ENCODE measurements at places on chromosomes 4 and X.

DNA sequence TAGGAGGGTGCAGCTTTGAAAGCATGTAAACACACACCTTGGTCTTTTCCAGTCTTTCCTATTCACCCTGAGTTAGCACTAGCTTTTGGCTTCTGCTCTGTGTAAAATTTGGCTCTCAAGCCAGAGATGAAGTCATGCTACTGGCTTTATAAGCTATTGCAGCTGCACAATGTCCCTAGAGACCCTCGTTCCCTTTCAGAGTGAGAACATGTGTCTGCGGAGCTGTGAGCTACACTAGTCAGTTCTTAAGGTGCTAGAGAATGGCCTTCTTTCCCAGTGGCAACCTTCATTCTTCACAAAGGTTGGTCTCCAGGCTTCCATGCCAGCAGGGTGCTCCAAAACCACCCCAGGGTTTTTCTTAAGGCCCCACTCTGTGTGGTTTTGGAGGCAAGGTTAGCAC lies 199.1 kb downstream of the SPATA18 start:
- no peak for DNase-seq

DNA sequence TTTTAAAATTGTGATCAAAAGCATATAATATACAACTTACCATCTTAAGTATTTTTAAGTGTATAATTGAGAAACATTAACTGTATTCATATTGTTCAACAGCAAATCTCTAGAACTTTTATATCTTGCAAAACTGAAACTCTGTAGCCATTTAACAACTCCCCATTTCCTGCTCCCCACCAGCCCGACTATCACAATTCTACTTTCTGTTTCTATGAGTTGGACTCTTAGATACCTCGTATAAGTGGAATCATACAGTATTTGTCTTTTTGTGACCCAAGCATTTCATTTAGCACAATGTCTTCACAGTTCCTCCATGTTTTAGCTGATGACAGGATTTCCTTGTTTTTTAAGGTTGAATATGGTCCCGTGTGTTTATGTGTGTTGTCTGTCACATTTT lies 106.0 kb downstream of the LRBA start:
- no peak for DNase-seq

DNA sequence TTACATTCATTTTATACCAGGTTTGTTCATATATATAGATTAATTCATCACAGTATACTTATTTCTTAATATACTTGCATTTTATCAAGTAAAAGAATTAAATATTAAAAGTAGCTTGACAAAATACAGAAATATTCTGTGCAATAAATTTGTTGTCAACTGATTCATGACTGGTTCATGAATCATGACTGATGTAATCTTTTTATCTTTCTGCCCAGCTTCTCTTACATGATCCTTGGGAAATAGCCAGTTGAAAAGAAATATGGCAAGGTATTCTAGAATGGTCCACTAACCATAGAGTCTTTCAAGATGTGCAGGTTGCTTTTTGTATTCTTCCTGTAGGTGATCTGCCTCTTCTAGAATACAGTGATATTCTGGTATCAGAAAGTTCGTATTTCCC lies 4.2 kb upstream of the CCNA2 start:
- DNase-seq: no peak

- DNase-seq: no peak
Observed at GRCh38 chr4:79235095-79235494, 90.8 kb downstream of the NAA11 start.

GRCh38 chr4:166839615-166840251 lies 394.6 kb downstream of the SPOCK3 start:
- no peak for DNase-seq

- no peak for DNase-seq
Observed at GRCh38 chr4:159946983-159947615, 844.2 kb downstream of the RAPGEF2 start.

GRCh38 chr4:56626963-56627362 lies 54.1 kb downstream of the HOPX start:
- DNase-seq: no peak

- no peak for DNase-seq
Observed at GRCh38 chr4:4358093-4358854, 28.6 kb upstream of the NSG1 start.

GRCh38 chr4:124318292-124318691 lies 394.2 kb downstream of the ANKRD50 start:
- no peak for DNase-seq

GRCh38 chr4:177099211-177099610 lies 210.5 kb upstream of the NEIL3 start:
- DNase-seq: no peak

- peak; percentile 26 for DNase-seq
Observed at GRCh38 chrX:53321230-53321942, 40.0 kb upstream of the IQSEC2 start.

GRCh38 chrX:39336671-39337311 lies 535.5 kb downstream of the MID1IP1 start:
- no peak for DNase-seq

- DNase-seq: no peak
Observed at GRCh38 chr4:164251257-164251656, 502.7 kb upstream of the SMIM31 start.

DNA sequence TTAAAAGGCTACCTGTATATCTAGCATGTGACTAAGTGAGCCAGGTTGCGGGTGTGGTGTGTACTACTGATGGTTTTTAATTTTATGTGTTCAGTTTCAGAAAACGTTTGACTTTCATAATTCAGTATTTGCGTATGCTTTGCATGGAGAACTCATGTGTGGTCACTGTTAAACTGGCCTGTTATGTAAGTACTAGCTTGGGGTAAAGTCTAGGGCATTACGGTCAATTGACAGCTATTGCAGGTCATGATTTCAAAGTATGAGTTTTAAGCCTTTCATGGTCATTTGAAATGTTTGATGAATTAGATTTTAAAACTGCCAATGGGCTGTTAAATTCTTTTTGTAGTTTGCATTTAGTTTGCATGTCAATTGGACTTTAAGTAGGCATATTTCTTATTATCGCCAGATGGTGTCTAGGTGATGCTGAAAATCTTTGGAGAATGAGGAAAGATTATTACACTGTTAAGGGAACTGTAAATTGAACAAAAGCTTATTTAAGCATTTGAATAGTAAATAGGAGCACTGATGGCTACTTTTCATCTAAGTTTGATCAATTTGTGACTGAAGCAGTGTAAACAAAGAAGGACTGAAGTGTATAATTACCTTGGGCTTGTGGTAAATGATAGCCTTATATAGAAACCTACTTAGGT lies 563.4 kb downstream of the DACH2 start:
- DNase-seq: no peak

DNA sequence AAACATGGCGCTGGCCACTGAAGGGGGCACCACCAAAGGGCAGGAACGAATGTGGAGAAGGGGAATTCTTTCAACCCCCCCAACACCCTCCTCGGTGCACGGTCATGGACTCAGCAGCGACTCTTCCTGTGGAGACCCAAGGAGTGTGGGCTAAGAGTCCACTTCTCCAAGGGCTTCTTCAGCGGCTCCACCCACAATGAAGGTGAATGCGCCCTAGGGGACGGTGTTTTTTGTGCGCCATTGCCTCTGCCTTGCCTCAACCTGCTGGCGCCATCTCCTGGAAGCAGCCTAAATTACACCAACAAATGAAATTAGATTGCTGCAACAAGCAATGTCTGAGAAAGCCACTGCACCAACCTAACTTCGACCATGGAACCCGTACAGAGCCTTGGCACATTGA lies 169.2 kb upstream of the MAGEB18 start:
- no peak for DNase-seq

- no peak for DNase-seq
Observed at GRCh38 chr4:1519787-1520661, 113.8 kb upstream of the NKX1-1 start.

- DNase-seq: no peak
Observed at GRCh38 chr4:36467670-36468069, 186.3 kb downstream of the DTHD1 start.

- no peak for DNase-seq
Observed at GRCh38 chr4:138311771-138312535, 69.8 kb upstream of the SLC7A11 start.

GRCh38 chrX:47179221-47179927 lies 14.3 kb upstream of the UBA1 start:
- no peak for DNase-seq

DNA sequence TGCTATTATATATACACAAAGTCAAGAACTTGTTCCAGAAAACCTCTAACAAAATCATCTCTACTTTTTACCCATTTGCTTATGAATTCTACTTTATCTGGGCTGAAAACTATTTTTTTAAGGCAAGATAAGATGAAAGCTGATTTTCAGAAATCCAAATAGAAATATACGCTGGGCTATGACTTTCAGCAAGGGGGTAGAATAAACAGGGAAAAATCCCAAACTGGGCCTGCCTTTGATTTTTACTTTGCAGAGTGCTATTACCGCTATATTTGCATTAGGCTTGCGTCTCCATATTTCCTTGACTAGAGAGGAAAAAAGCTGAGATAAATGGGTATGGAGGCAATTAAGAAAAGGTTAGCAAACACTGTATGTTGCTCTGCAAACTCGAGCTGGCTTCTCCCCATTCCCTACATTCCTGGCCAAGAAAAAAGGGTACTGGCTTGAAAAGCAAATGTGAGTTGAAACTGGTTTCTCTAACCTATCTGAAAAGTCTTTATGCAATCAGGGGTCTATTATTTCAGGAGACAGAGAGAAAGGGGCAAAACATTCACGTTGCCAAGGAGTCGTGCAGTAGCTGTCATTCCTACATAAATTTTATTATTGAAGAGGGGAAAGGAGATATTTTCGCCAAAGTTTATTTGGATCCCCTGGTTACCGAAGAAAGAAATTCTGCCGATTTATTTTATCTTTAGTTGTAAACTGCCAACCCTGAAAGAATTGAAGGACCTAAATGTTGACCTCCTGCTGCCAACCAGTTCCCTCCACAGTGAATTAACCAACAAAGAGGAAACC lies 2.2 kb downstream of the TMEM47 start:
- DNase-seq: no peak

DNA sequence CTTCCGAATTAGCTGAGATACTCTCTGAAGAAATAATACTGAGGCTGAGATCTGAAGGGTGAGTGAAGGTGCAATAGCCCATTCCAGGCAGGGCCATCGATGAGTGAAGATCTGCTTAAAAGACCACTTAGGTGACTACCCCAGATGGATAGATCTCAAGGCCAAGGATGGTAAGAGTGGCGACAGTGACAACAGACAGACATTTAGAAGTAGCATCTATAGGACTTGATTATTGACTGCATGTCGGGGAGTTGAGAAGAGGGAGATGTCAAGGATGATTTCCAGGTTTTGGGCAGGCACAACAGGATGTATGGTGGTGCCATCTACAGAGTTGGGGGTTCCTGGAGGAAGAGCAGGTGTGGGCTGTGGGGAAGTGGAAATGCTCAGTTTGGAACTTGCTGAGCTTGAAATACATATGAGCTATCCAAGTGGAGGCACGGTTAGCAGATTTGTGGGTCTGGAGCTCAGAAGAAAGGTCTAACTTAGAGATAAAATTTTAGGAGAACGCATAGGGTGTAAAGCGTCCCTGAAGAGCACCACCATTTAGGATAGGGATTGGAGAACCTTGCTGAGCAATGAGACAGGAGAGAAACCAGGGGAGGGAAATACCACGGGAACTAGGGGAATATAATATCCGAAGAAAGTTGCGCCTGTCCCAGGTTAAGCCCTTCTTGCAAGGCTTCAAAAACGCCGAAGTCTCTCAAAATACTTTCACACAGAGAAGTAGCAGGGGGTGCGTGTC lies 688 bp downstream of the UFSP2 start:
- peak; percentile 21 for DNase-seq

GRCh38 chr4:94570558-94570957 lies 118.8 kb downstream of the PDLIM5 start:
- DNase-seq: no peak

DNA sequence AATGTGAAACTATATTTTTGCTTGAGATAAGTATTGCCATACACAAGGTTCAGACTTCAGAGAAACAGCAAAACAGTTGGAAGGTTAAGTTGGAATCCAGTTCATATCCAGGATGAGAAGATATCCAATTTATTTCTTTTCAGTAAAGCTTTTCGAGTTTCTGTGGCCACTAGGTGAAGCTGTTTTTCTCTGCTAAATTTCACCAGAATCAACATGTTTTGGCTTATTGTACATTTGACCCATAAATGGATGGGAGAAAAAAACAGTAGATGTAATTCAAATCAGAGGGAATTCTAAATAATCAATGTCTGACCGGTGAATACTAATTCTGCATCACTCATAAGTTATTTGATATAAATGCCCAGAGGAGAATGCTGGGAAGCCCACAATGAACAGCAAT lies 9.1 kb upstream of the METTL14 start:
- DNase-seq: no peak

DNA sequence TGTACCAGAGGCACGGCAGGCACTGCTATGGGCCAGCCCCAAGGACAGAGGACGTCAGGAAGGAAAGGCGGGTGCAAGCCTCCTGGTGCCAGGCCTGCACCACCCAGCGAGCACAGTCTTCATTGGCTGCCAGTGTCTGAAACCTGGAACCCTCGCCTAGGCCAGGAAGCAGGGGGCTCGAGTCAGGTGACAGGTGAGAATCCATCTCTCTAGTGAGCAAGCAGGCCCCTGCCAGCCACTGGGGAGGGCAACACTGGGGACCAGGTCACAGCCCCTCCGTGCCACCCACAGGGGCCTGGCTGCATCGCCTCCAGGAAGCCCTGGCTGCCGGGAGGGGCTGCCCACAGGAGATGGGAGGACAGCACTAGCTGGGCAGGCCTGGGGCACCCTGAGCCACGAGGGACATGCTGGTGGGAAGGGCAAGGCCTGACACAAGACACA lies 6.9 kb upstream of the HAUS3 start:
- DNase-seq: no peak

DNA sequence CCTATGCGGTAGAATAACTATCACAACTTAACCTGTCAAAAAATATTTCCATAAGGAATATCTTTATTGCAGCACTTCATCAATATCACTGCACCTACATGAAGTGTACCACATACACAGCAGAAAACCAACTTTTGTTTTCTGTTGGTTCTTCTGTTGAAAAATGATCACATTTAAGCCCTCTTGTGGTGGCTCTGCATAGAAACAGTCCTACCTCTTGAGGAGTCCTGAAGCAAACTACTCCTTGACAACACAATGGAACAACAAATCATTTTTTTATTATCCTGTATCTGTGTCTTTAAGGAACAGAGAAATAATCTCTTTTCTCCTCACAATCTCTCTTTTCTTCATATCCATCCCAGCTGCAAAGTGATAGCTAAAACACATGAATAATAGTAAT lies 39.8 kb upstream of the ATOH1 start:
- DNase-seq: no peak

GRCh38 chr4:33841120-33841519 lies 2403.2 kb downstream of the ARAP2 start:
- no peak for DNase-seq

- no peak for DNase-seq
Observed at GRCh38 chr4:163414275-163414674, 59.3 kb downstream of the TKTL2 start.

Data from activated T-cell treated with anti-CD3 and anti-CD28 coated beads, Interleukin-2, amount 50 U/mL, for 1 hour (primary cell).